ENCODE measurements at places on chromosomes 1 and 21.

DNA sequence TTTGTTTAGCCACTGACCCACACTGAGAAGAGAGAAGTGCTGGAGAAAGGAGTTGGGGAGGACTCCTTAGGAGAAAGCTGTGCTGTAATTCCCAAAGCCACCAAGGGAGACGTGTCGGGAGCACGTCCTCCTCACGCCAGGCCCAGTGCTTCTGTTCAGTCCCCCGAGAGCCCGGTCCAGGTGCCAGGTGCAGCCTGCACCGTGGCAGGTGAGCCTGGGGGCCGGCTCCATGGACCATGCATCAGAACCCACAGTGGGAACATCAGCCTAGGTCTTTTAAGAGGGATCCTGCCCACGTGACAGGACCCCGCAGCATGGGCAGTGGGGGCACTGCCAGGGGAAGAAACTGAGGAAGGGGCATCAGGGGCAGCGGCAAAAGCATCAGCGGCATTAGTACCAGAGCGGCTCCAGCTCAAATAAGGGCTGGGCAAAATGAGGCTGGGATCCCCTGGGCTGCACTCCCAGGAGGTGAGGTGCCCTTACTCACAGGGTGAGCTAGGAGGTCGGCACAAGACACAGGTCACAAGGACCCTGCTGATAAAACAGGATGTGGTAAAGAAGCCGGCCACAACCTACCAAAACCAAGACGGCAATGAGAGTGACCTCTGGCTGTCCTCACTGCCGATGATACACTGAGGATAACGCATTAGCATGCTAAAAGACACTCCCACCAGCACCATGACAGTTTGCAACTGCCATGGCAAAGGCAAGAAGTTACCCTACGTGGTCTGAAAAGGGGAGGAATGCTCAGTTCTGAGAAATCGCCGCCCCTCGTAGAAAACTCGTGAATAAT, 24.6 kb upstream of the PRDM15 start:
- DNase-seq = no peak

DNA sequence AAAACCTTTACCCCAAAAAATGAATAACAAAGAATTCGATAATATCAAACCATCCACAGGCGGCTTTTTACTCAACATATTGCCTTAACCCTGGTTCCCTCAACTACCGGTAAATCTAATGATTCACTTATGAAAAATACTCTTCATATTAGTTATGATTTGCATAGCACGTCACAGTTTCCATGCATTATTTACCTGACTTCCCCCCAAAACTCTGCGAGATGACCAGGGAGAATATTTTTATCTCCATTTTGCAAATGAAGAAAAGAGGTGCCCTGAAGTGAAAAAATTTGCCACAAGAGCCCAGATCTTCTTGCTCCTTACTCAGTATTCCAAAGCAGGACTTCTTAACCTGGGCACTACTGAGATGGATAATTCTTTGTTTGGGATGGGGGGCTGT, 2.9 kb downstream of the JAK1 start:
- no peak for DNase-seq

DNA sequence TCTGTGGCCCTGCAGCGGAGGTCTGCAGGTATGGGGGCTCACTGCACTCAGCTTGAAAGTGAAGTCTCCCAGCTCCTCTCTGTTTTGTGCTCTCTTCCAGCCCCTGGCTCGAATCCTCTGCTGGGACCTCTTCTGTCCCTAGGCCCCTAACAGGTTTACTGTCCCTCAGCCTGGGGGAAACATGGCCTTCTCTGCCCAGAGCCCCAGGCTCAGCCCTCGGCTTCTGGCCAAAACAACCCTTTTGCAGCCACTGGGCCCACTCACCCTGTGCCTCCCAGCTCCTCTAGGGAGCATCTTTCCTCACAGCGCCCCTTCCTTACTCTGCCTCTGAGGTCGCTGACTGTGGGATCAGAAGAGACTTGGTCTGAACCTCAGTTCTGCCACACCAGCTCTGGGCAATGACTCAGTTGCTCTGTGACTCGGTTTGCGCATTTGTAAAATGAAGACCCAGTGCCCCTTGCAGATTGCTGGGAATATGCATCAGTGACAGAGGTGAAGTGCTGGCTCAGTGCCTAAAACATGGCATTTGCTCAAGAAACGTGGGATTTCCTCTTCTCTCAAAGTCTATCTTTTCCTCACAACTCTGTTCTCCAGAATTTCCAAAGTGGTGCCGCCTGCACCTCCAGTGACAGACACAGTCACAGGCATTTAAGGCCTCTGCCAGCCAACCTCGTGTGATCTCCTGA, 26.5 kb upstream of the TENT5C start:
- DNase-seq = no peak

- DNase-seq = no peak
Observed at GRCh38 chr21:31235671-31236450, 108.2 kb downstream of the TIAM1 start.

DNA sequence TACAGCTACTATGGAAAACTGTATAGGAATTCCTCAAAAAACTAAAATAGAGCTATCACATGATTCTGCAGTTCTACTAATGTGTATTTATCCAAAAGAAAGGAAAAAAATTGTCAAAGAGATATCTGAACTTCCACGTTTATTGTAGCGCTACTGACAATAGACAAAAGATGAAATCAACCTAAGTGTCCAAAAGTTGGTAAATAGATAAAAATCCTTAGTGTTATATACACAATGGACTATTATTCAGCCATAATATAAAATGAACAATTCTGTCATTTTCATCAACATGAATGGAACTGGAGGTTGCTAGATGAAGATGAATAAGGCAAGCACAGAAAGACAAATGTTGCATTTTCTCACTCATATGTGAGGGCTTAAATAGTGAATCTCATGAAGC, 1492.1 kb downstream of the MRPL39 start:
- DNase-seq = no peak

- no peak for DNase-seq
Observed at GRCh38 chr1:2866422-2867086, 65.1 kb upstream of the TTC34 start.

DNA sequence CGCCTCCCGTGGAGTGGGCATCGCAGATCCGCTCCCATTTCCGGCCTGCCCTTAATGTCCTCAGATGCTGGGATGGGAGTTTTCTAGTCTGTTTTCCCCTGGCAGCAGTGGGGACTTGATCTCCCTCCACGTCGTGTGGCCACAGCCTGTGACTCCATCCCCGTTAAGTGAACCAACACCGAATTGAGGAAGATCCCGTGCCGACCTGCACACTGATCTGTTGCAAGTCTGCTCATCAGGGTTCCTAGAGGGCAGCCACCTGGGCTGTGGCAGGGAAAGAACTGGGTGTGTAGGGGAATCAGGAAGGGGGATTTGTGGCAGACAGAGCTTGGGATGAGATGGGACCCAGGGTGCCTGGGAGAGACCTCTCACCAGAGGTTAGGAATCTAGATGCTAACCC, 23.3 kb upstream of the CDK18 start:
- DNase-seq = peak; percentile 47

DNA sequence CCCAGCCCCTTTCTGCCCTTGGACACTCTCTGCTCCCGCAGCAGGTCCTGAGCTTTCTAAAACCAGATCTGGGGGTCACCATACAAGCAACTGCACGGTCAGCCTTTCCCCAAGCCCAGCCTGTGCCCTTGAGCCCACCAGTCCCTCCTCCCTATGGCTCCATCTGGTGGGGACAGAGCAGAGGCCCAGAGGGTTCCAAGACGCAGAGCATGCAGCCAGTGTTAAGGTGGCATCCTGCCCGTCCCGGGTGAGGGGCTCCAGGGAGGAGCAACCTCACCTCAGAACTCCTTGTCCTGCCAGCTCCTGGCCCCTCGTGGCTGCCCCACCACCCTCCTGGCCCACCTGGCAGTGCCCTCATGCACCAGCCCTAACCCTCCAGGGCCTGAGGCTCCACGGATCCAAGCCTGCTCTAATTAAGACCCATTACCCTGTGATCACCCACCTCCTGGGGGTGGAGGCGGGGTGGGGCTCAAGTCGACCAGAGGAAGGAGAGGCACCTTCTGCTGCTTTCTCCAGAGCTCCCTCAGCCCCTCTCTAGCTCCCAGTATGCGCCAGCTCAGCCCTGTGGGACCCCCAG, 8.5 kb downstream of the CHD5 start:
- DNase-seq = no peak

DNA sequence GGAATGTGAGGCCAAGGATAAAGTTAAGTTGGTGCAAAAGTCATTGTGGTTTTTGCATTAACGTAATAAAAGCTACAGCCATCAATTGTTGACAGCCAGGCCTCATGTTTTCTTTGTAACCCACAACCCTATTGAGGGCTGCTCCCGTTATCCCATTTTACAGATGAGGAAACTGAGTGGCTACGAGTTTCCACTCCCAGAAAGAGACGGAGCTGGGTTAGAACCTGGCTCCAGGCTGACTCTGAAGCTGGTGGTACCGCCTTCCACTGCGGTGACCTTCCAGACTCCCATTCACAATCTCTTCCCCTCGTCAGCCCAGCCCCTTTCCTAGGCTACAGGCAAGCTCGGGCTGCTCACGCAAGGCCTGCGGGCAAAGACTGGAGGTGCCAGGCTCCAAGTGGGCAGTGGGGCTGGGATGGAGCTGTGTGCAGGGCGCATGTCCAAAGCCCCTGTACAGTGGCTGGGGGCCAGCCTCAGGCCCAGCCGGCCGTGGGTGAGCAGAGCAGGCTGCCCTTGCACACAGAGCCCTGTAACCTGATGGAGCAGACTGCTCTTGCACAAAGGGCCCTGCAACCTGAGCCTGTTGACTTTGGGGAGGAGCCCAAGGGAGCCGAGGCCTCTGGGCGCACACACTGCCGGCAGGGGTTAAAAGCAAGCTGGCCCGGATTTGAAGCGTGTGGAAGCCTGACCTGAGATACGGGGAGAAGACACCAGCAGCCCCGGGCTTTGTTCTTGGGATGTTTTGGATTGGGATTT, 97.4 kb upstream of the TMPRSS2 start:
- no peak for DNase-seq

DNA sequence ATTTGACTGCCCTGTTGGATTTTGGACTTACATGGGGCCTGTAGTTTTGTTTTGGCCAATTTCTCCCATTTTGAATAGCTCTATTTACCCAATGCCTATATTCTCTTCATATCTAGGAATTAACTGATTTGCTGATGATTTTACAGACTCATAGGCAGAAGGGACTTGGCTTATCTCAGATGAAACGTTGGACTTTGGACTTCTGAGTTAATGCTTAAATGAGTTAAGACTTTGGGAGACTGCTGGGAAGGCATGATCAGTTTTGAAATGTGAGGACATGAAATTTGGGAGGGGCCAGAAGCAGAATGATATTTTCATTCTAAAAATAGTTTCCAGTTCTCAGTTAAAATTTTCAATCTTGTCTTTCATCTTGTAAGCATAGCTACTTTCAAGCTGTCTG, 222.3 kb downstream of the COP1 start:
- no peak for DNase-seq

DNA sequence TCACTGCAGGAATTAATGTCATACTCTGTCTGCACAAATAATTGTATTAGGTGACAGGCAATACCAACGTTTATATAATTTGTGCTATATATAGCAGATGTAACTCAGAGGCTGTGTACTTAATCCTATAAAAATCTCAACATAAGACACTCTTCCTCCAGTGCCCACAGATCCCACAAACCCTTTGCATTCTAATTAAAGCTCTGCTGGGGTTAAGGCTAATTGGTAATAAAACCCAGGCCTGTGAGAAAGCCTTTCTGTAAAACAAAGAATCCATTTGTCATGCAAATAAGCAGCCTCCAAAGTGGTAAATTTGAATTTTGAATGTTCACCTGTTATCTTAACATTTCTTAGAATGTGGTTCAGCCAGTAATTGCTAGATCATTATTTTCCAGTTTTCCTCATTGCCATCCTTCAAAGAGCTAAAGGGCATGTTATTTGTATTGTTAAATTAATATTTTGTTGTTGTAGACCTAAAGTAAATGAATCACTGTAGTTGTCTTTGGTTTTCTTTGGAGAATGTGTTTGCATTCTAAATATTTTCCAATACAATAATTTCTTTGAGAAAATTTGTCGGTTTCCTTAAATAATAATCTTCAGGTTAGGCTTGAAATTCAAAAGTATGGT, 46.3 kb upstream of the PRDX6 start:
- DNase-seq = no peak

DNA sequence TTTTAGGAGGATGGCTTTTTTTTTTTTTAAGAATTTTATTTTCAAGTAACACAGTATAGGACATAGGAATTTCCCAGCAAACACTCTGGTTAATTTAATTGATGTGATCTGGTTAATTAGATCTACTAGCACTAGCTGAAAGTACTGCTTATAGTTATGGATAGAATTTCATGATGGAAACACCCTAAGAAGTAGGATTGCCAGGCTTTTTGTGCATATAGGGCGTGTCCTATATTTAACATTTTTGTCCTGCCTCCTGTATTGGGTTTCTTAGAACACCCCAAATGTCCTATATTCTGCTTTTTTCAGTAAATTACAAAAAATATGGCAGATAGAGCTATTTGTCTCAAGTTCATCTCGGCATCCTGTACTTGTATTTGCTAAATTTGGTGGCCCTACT, 13.5 kb upstream of the AXDND1 start:
- DNase-seq = no peak

DNA sequence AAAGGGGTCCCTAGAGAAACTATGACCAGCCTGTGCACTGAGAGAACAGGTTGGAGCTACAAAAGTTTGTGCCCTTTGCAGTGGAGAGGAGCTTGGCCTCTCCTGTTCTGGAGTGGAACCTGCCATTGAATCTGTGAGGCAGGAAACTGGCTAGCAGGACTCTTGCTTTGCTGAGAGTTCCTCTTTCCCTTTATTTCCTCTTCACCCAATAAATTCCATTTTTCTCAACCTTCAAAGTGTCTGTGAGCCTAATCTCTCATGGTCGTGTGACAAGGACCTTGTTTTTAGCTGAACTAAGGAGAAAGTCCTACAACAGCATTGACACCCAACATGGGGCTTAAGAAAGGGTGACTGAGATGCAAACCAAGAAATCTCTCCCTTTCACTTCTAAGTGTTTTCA, 42.7 kb upstream of the FASLG start:
- DNase-seq = no peak

DNA sequence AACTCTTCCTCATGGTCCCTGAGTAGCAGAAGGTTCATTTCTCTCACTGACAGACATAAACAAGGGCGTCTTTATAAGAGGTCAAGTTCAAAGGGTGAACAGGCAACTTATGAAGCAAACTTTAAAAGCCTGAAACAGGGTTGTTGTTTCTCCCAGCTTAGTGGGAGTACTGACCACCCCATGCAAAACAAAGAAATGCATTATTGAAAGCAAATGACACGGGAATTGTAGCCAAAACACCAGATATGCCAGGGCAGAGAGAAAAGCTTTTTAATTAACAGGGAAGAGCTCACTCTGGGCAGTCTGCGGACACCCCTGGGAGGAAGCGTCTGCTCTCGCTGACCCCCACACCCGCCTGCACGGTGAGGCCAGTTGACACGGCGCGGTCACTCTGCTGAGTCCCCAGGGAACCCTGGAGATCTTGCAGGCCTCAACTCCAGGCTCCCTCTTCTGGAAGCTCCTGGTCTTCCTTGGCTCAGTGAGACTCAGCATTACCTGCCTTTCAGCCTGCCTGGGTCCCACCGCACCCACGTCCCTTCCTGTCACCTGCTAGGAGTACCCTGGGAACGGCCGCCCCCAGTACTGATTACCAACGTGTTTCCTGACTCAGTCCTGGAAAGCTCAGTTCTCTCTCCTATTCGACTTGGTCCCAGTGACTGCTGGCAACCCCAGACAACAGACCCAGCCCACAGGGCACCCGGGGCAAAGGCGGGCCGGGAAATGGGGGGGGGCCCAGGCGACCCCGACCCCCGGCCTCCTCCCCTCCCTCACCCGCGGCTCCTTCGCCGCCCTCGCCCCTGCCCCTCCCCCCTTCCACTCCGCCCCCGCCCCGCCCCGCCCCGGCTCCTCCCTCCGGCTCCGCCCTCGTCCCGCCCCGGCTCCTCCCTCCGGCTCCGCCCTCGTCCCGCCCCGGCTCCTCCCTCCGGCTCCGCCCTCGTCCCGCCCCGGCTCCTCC, 972 bp downstream of the CFAP410 start:
- DNase-seq = peak; percentile 57
